Stimulated activated CD4-positive, alpha-beta T cell treated with anti-CD3 and anti-CD28 coated beads, Interleukin-1b, Interleukin-23, amount 100 ng/mL, for 1 hour (primary cell): ENCODE measurements at places on chromosomes 4 and X.

- no peak for DNase-seq
Measured at GRCh38 chr4:76783836-76784235, 114.1 kb downstream of the SOWAHB start.

DNA sequence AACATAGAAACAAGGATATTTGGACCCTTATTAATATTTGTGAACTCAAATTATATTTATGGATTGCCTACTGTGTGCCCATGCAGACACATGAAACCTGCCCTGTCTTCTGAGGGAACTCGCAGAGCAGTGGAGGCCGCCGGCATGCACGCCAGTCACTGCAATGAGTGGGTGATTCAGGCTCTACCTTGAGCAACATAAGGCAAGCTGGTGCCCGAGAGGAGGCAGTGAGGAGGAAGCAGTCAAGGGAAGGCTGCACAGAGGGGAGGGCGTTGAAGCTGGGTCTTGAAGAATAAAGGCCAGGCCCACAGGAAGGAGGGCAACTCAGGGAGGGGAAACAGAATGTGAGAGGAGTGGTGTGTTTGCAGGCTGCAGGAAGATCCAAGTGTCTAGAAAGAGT is 52.8 kb downstream of the PPEF2 start:
- DNase-seq: no peak

GRCh38 chr4:19684084-19684483 is 567.6 kb upstream of the SLIT2 start:
- DNase-seq: no peak

DNA sequence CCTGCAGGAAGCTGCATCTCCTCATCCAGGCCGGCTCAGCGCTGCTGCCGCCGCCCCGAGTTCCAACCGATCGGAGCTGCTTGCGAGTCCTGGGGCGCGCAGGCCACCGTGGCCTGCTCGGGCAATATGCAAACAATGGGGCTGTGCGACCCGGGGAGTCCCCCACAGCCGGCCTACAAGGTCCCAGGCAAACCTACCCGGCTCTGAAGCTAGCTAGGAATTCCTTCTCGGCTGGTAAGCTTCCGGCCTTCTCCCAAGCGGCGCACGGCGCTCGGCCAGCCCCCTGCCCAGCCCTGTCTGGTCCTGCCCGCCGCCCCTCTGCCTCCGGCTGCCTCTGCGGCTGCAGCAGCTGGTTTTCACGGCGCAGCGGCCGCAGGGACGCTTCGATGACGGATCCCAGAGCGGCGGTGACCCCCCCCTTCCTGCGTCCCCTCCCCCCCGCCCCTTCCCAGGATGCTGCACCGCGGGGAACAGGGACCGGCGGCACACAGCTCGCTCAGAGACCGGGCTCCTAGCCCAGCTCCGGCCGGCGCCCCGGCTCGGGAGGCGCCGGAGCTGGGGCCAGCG is 59.4 kb downstream of the TSC22D3 start:
- no peak for DNase-seq

DNA sequence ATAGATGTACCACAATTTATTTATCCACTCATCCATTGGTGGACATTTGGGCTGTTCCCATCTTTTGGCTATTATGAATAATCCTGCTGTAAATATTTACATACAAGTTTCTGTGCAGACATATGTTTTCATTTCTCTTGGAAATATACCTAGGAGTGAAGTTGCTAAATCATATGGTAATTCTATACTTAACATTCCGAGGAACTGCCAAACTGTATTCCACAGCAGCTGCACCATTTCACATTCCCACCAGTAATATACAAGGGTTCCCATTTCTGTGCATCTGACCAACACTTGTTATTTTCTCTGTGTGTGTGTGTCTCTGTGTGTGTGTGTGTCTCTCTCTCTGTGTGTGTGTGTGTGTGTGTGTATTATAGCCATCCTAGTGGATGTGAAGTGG is 15.4 kb upstream of the DOCK11 start:
- no peak for DNase-seq

DNA sequence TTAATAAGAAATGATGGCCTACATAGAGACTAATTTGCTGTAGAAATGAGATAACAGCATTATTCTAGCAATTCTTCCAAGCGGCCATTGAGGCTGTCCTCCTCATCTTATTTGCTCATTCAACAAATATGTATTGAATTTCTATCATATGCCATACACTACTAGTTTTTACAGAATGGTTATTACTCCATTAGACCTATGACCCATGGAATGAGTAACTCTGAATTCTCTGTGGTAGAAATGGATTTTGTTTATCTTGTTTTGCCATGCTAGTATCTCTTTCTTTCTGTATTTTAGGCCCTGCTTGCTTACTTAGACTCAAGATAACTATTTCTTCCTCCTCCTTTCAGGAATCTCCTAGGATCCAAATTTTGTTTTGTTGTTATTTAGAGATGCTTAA is 103.5 kb downstream of the RPA4 start:
- no peak for DNase-seq

- DNase-seq: no peak
Measured at GRCh38 chrX:84363663-84364062, 138.6 kb downstream of the HDX start.

- no peak for DNase-seq
Measured at GRCh38 chrX:119118780-119119395, 8.7 kb downstream of the KIAA1210 start.

DNA sequence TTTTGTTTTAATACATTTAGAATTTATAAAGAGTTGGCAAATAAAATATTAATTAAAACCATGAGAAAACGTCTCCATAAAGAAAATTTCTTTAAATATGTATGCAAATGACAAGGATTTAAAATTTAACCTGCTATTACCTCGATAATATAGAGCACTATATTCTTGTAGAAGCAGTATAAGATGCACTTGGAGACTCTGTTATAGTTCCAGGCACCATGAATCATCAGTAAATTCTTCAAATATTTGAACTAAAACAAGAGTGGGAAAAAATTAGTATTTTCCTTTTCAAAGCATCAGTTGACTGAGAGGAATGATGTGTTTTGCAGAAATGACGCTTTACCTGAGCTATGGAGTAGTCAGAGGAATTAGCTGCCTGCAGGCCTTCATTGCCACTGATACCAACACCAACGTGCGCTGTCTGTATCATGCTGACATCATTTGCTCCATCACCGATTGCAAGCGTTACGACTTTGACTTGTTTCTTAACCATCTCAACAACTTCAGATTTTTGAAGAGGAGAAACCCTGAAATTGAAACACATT is 67.3 kb downstream of the SHISA3 start:
- no peak for DNase-seq

DNA sequence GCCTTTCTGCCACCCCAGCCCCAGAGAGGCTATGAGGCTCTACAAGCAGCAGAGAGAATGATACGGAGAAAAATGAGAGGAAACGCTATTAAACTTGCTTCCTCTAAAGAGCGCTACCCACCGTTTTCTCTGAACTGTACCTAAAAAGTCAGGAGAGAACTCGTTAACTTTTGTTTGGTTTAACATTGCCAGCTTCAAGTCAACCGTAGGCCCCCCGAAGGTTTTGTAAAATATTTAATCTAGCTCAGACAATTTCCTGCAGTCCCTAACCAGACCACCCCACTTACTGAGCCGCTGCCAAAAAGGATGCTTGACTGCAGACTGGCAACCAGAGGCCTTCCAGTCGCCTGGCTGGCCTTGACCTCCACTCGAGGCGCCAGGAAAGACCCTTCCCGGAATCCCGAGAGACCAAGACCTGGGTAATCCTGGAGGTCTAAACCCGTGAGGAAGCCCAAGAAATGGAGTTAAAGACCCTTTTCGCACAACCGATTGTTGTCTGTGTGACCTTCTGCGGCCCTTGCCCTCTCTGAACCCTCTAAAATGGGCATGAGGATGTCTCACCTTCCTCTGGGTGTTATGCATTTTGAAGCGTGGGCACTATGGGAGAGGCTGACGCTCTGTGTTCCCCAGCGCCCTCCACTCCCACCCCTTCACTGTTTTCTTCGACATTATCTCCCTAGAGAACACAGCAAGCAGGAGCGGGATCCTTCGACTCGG is 86.3 kb downstream of the BCOR start:
- DNase-seq: no peak

DNA sequence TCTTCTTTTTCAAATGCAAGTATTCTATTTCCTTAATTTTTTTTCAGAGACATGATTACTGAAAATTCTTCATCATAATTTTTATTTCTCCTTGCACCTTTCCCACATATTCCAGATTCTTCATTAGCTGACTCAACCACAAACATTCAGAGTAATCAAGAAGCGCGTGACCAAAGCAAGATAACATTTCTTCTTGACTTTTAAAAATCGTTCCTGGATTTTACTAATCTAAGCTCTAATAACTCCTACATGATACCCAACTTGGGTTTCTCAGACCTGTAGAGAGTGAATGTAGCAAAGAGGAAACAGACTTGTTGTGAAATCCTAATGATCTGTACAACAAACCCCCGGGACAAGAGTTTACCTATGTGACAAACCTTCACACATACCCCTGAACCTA is 615.0 kb downstream of the TMA16 start:
- DNase-seq: no peak

GRCh38 chr4:152106781-152107321 is 346.0 kb upstream of the GATB start:
- DNase-seq: no peak

GRCh38 chr4:156217236-156217635 is 263.6 kb upstream of the CTSO start:
- no peak for DNase-seq

DNA sequence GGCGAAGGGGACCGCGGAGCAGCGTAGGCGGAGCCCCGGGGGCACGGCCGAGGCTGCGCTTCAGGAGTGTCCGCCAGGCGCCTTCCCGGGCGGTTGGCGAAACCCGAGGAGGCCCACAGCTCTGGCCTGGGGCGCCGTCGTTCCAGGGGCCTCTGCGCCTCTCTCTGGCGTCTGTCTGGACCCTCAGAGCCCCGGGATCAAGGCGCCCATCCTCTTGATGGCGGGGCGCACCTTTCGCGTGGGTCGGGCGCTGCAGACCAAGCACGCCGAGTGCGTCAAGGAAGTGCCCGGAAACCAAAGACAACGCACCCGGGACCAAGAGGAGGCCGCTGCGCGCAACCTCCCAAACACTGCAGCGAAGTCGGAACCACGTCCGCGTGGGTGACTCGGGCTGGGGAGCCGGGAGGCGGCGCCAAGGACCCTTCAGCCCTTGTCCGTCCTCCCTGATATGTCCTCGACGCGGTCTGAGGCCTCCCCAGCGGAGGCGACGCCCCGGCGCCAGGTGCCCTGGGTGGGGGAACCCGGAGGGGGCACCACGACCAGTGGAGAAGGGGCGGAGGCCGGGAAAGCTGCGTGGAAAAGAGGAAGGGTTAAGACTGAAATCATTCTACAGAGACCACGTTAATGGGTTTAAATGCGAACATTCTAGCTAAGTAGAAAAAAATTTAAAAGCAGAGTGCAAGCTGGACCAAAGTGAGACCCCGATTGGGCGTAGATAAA is 9.9 kb downstream of the HMX1 start:
- no peak for DNase-seq

DNA sequence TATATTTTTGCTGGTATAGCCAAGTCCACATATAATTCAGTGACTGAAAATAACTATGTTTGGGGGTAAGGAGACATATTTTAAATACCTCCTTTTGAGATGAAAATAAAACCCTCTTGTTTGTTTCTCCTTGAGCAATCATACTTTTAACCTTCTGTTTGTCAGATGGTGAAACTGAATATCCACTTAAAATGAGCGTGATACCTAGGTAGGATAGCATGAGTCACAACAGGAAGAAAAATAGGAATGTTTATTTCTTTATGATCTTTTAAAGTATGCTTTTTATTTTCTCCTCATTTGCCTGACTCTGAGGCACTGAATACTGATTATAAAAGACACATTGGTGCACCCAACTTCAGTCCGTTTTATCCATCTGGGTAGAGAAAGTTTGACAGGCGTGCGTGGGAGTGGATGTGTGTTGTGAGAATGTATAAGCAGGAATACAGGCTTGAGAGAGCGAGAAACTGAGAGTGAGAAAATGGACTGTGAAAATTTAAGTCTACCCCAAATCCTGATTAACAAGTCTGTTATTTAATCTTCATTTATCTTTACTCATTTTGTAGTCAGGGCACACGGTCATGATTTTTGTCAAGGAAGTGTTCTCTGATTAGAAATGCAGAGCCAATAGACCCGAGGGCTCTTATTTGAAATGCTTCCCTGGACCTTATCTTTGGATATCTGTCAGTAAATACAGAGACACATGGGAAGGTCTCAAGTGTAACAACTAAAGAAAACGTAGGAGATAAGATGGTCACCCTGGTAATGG is 62.1 kb upstream of the ANTXR2 start:
- no peak for DNase-seq

GRCh38 chr4:155608225-155608885 is 58.3 kb upstream of the GUCY1A1 start:
- no peak for DNase-seq

DNA sequence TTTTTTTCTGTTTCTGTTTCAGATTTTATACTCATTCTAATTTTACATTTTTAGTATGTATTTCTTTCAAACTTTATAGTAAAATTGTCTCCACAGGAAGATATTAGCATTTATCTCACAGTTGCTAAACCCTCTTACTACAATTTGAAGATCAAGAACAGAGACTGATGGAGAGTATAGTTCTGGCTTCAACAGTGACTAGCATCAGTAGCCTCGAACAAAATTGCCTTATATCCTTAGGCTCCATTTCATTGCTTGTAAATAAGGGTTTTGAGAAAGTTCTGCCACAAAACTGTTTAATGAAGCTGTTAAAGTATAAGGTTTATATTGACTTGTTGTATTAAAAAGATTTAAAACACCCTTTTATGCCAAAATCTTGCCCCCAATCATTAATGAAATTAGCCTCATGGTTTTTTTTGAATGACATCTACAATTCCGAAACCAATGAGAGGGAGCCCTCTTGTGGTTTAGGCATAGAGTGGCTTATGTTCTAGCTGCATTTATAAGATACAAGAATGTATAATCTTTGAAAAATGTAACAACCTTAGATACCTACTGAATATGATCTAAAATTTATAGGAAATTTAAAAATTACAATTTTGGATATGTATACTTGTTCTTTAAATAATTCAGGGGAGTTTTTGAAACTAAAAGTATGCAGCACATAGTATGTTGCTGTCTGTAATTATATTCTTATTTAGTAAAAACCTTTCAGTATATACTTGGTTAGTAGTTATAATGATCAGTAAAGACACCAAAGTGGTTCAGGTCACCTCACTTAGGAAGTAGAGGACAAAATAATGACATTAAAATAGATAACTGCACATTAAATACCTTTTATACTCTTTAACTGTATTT is 109.8 kb upstream of the HPGD start:
- DNase-seq: no peak

DNA sequence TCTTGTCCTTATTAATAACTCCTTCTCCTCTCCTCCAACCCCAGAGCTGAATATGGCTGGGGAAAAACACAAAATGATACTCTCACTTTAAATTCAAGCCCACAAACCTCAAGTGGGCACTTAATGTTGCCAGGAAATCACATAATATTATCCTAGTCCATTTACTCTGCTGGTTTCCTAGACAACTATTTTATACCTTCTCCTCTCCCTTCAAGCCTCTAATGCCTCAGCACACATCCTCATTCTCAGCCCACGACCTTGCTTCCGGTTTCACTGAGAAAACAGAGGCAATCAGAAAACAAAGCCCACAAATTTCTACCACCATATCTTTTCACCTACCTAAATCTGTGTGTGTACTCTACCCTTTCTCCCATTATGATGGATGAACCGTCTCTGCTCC is 12.1 kb upstream of the CLCN5 start:
- no peak for DNase-seq

- DNase-seq: no peak
Measured at GRCh38 chr4:77451530-77451929, 154.1 kb upstream of the CXCL13 start.

GRCh38 chr4:171621646-171622045 is 191.6 kb upstream of the GALNTL6 start:
- DNase-seq: no peak

- DNase-seq: no peak
Measured at GRCh38 chr4:25703731-25704388, 48.2 kb downstream of the SLC34A2 start.
